ENCODE measurements at places on chromosomes 7 and 10.

- no peak for DNase-seq
Measured at GRCh38 chr7:85167636-85168035, 19.2 kb downstream of the SEMA3D start.

DNA sequence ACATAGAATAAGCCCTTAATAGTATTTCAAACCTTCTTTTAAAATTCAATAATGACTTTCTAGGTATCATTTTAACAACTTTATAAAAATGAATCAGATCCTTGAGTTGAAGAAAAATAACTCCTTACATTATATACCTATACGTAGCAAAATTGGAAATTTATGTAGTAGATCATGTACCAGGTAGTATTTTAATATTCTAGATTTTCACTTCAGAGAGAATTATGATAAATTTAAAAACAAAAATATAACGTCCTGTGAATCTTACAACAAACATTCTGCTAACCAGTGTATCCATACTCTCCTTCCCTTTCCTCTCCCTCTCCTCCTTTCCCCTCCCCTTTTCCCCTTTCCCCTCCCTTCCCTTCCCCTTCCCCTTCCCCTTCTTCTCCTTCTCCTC, 6.1 kb upstream of the RAB11FIP2 start:
- DNase-seq: no peak

DNA sequence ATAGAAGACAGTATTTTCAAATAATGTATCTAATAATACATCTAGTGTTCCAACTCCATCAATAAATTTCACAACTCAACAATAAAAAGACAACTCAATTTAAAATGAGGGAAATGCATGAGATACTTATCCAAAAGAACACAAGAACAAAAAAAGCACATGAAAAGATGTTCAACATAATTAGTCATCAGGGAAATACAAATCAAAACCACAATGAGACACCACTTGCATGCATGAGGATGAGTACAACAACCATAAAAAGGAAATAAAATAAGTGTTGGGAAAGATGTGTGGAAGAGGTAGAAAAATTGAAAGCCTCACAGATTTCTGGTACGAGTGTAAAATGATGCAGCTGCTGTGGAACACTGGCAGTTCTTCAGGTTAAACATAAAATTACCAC, 111.6 kb upstream of the PTPRZ1 start:
- DNase-seq: no peak

GRCh38 chr7:41592236-41592635, 110.7 kb downstream of the INHBA start:
- DNase-seq: peak; percentile 56

DNA sequence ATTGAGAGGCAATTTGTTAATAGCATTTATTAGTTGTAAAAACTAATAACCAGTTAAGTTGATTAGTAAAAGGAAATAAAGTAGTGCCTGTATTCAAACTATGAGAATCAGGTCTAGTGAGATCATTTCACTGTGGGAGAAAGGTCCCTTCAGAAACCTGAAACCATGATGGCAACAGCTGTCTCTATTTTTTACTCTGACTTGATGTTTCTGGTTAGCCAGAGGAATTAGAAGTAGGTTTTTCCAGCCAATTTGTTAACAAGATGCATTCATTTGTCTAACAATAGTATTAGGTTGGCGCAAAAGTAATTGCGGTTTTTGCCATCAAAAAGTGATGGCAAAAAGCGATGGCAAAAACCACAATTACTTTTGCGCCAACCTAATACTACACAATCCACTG, 272.2 kb upstream of the YAE1 start:
- no peak for DNase-seq

DNA sequence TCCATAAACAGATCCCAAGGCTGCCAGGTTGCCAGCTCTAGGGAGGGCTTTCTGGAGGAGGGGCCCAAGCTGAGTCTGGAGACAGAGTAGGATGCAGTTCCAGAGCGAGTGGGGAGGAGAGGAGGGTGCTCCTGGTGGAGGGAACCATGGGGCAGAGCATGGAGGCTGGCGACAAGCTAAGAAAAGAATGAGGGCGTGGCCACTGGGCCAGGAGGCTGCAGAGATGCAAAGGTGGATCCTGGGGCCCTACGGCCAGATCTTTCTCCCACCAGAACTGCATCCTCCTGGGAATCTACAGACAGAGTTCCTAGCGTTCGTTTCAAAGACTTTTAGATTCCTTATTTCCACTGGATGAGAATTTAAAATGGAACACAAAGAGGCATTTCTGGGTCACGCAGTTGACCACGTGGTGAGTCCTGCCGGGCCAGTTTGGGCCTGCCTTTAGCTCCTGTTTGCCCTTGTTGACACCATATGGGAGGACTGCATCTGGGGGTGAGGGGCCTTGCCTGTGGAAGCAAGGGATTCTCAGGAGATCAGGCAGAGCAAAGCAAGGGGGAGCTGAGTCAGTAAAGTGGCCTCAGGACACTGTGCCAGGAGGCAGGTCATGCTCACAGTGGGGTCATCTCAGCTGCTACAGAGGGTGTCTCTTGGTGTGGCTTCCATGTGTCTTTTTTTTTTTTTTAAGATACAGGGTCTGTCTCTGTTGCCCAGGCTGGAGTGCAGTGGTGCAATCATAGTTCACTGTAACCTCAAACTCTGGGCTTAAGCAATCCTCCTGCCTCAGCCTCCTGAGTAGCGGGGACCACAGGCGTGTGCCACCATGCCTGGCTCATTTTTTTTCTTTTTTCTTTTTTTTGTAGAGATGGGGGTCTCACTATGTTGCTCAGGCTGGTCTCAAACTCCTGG, 137.8 kb downstream of the SH3PXD2A start:
- DNase-seq: no peak

DNA sequence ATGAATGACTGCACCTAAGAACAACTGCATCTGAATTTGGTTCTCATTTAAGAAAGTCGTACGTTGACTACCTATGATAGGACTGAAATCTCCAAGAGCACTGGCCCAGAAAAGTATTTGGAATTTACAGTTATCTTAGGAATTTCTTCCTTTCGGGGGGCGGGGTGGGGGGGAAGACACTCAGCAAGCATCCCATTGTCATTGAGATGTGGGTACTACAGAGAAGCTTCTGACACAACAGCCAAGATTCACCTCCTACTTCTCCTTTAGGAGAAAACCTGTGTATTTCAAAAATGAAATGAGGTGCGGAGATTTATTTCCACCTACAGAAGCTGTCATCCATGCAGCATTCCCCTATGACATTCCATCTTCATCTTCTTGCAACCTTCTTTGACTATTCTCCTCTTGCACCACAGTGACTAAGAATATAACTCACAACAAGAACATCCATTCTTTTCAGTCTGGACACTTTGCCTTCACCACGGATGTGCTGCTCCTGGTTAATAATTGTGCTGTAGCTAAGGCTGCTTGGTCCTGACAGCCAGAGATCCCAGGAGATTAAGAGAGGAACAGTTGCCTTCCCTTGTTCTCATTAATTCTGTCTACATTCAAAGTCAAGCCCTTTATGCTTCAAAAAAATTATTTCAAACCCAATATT, 98.4 kb upstream of the FRMD4A start:
- DNase-seq: no peak

DNA sequence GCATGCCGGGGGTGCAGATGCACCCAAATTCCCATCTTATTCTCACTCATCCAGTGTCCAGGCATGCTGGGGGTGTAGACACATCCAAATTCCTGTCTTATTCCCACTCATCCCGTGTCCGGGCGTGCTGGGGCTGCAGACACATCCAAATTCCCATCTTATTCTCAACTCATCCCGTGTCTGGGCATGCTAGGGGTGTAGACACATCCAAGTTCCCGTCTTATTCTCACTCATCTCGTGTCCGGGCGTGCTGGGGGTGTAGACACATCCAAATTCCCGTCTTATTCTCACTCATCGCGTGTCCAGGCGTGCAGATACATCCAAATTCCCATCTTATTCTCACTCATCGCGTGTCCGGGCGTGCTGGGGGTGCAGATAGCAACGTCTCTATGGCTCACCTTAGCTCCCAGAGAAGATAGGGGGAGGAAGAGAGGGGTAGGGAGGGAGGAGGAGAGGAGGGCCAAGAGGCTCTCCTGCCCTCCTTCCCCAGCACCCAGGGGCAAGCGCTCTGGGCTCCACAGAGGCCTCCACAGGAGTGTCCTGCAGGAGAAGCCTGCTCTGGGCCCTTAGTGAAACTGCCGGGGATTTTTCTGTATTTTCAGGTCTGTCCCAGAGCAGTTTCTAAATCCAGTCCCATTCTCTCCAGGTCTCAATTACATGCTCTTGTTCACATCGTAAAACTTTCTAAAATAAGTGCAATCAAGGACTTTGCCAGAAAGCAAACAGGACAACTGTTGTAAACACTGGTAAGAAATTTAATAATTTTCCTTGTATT, 210.8 kb downstream of the DIP2C start:
- DNase-seq: no peak

GRCh38 chr7:103437623-103438022, 8.4 kb downstream of the SLC26A5 start:
- no peak for DNase-seq

DNA sequence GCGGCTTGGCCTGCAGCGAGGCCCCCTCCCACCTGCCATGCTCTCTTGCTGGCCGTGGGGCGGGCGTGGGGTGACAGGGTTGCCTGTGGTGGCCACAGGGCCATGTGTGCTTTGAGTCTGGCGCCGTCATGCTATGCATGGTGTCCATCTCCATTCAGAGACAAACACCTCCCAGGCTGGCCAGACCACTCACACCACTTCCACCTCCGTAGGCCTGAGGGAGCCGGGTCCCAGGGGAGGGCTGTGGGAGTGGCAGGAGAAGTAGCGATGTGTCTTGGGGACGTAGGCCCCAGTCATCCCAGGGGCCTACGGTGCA, 65.5 kb downstream of the DNAJB6 start:
- DNase-seq: no peak

DNA sequence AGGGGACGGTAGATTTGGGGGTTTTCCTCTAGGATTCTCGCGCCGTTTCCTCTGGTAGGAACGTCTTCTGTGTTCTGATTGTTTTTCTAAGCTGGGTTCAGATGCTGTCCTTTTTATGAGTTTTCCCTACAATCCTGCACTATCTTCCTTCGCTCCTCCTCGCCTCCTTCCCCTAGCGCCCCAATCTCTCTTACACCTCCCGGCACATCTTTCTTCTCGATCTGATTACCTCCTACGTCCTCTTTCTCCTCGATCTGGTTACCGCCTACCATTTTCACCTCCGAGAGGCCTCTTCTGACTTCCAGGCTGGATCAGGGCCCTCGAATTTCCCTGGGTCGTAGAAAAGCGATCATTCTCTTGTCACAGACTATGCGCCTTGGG, 413 bp downstream of the BUD31 start:
- no peak for DNase-seq

- DNase-seq: no peak
Measured at GRCh38 chr7:19114551-19114855, 2.9 kb downstream of the TWIST1 start.

DNA sequence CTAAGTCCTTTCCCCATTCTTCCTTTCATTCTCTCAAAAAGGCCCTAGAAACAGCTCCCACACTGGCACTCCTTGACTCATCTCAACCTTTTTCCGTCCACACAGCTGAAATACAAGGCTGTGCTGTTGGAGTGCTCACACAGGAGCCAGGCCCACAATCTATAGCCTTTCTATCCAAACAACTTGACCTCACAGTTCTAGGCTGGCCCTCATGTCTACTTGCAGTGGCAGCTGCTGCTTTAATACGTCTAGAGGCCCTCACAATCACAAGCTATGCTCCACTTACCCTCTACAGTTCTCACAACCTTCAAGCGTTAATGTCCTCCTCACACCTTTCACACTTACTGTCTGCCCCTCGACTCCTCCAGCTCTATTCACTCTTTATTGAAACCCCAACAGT, 12.0 kb upstream of the LRRC61 start:
- DNase-seq: no peak

DNA sequence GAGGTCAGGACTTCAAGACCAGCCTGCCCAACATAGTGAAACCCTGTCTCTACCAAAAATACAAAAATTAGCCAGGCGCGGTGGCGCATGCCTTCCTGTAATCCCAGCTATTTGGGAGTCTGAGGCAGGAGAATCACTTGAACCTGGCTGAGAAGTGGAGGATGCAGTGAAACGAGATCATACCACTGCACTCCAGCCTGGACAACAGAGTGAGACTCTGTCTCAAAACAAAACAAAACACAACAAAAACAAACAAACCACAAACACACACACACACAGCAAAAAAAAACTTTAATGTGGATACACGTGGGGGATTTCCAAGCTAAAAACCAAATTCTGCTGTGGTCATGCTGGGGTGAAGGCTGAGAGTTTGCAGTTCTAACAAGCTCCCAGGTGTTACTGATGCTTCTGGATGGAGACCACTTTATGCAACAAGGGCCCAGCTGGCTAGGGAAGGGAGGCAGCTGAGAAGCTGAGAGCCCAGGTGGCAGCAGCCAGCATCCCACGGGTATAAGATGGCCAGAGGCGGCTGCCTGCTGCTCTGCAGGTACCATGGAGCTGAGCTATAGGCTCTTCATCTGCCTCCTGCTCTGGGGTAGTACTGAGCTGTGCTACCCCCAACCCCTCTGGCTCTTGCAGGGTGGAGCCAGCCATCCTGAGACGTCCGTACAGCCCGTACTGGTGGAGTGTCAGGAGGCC, at the start of gene ZP3:
Gene ZP3 (plus strand): TSS at position 538 of the 699 bp plus-strand sequence. CDS start 15 bp downstream, at position 553.
- DNase-seq: no peak

DNA sequence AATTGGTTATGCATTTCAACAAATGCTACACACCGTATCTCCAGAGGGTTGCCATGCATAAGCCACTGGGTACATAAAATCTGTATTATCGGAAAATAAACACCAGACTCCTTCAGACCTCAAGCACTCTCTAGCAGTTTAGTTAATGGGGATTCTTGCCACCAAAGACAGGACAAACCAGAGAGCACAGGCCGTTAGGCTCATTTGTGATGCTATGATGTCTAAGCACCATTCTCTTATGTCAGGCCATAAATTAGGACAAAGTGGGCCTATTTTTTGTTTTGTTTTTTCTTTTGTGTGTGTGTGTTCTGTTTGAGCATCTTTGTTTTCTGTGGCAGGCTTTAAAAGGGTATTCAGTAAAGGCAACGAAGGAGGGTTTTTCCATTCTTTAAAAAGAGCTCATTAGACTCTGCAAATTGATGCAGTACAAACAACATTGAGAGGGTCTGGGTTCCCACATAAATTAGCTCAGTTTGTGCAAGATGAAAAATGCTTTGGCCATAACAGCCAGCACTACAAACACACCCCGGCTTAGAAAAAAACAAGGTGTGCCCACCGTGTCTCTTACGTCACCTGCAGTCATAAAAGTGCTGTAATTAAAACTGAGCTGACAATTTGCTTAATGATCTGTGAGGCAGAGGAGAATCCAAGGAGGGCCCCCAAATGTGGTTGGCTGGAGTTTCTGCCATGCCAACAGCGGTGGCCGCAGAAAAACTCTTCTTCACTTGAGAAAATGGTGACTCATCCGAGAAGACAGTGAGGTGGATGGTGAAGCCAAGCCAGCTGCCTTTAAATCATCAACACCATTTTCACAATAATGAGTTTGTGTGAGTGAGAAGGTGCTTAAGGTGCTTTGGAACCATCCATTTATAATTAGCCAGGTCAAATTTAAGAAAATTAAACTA, 297.9 kb downstream of the GATA3 start:
- DNase-seq: no peak

GRCh38 chr10:104123397-104123796, 1.4 kb downstream of the SFR1 start:
- DNase-seq: no peak

Measured in inflammatory macrophage treated with lipopolysaccharide for 1 hour (primary cell).